ENCODE measurements at places on chromosomes 7 and 10. TPM values are rescaled to one million over a fixed set of nuclear protein-coding genes. Genes with fewer than 3 reads are reported as not detected.

CYP2C18 gene
- total RNA-seq, result not detected

ZNF853 gene
- 19.2 TPM for total RNA-seq

SFTPA2 gene
- 0.25 TPM for total RNA-seq

OR2A5 gene
- total RNA-seq, result not detected

PMPCB gene
- total RNA-seq, result 47.9 TPM

LIPK gene
- total RNA-seq, result not detected

LHFPL3 gene
- 19.9 TPM for total RNA-seq

ZNF804B gene
- 4.7 TPM for total RNA-seq

EPO gene
- total RNA-seq, result not detected

ITIH5 gene
- total RNA-seq, result 14.3 TPM

Data from temporal lobe (tissue), 4 donors.